Fibroblast of the conjunctiva (primary cell): ENCODE measurements at places on chromosomes 4 and X.

GRCh38 chrX:31459361-31459760 is 387.5 kb upstream of the FTHL17 start:
- no peak for DNase-seq

DNA sequence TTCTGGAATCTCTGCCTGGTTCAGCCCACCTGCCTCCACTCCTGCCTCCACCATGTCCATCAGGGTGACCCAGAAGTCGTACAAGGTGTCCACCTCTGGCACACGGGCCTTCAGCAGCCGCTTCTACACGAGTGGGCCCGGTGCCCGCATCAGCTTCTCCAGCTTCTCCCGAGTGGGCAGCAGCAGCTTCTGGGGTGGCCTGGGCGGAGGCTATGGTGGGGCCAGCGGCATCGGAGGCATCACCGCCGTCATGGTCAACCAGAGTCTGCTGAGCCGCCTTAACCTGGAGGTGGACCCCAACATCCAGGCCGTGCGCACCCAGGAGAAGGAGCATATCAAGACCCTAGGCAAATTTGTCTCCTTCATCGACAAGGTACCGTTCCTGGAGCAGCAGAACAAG is 28.4 kb upstream of the GABRA3 start:
- no peak for DNase-seq

GRCh38 chr4:118279920-118280432 is 72.8 kb downstream of the PRSS12 start:
- DNase-seq = no peak

DNA sequence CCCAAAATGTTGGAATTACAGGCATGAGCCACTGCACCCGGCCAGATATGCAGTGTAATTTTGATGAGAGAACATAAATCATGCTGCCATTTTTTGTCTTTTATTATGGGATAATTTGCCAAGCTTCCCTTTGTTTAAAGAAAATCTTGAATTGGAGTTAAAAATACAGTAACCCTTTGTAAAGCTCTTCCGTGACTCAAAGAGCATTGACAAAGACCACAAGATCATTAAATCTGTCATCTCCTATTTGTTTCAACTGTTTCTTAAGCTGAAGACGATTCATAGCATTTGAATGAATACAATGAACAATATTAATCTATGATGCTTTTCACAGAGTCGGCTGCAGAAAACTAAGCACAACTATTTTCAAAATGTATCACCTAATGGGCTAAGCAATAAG is 132.6 kb downstream of the ANAPC4 start:
- no peak for DNase-seq

GRCh38 chr4:69764311-69764710 is 3.9 kb upstream of the SULT1B1 start:
- no peak for DNase-seq

- no peak for DNase-seq
These were observed 1826.0 kb downstream of the STIM2 start for GRCh38 chr4:28686618-28687017.
